NCI-H510A (cell line): ENCODE measurements at places on chromosomes 11 and 22.

DNA sequence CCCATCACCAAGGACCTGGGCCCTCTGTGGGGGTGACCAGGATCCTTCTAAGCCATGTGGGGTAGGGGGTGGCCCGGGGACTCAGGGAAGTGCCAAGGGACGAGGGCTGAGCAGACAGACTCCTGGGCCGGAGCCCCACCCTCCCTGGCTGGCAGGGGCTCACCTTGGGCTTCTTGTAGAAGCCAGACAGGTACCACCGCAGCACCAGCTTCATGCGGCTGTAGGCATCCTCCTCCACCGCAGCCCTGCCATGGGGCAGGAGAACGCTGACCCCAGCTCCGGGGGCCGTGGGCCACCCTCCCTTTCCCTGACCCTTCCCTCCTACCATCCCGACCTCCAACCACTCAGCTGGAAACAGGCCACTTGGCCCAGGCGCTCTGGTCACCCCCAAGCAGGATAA is 45.9 kb upstream of the CARS1 start:
- DNase-seq, result no peak

DNA sequence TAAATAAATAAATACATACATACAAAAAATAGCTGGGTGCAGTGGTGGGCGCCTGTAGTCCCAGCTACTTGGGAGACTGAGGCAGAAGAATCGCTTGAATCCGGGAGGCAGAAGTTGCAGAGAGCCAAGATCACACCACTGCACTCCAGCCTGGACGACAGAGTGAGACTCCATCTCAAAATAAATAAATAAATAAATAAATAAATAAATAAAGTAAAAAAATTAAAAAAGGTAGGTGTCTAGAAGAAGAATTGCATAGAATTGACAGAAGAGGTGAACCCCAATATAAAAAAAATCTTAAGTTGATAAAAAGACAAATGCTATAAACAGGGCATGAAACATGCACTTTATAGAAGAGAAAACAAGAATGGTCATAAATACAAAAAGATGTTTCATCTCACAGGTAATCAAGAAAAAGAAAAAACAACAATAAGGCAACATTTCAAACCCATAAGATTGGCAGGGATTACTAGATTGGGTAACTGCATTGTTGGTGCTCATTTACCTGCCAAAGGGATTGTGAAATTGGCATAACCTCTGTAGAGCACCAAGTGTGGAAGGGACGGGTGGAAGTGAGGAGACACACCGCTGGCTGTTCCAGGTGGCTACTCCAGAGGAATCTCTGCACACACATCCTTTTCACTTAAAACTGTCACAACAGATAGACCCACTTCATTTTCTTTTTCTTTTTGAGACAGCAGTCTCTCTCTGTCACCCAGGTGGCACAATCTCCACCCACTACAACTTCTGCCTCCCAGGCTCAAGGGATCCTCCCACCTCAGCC is 44.7 kb downstream of the NF2 start:
- no peak for DNase-seq

DNA sequence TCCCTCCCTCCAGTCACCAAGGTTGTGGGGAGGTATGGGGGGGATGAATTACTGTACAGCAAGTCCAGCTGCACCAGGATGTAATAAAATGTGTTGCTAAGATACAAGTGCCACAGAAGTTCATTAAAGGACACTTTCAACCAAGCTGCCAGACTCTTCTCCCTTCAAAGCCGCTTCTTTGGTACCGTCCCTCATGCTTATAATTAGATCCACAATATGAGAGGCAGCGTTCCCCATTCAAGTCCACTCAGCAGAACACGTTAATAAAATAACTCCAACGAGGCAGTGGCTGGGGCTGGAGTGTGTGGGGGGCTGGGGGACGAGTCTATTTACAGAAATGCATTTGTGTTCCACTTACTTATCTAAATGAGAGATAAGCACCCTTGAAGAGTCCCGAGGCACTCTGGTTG is 14.7 kb downstream of the PHF21B start:
- peak; percentile 66 for DNase-seq

DNA sequence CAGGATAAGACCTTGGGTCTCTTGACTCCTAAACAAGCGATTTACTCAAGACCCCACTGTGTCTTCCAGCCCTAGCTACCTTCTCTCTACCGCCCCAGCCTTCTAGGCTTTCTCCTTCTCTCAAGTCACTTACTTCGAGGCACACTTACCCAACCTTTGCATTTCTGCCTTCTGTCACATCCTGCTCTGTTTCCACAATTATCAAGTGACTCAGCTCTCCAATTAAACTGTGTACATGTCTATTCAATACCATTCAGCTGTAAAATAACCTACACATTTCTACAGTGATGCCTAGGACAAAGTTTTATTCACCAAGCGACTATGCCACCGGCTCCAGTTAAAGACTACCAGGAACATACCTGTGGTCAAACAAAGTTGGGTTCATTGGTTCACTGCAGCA is 69.0 kb downstream of the LARGE1 start:
- DNase-seq, result no peak

GRCh38 chr11:27408246-27408800 is 45.3 kb upstream of the CCDC34 start:
- no peak for DNase-seq

DNA sequence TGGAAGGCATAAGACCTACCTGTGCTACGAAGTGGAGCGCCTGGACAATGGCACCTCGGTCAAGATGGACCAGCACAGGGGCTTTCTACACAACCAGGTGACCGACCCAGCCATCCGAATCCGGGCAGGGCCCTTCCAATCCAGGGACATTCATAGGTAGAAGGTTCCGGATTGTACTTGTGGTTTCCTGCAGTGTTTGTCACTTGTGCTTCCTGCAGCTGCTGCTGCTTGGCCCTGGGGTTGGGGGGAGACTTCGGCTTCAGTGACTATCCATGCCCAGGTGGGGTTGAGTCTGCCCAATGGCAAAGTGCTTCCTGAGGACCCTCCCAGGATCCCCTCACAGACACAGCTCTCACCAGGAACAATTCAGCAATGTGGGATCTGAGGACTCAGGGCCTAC is 2.2 kb downstream of the APOBEC3A start:
- no peak for DNase-seq

DNA sequence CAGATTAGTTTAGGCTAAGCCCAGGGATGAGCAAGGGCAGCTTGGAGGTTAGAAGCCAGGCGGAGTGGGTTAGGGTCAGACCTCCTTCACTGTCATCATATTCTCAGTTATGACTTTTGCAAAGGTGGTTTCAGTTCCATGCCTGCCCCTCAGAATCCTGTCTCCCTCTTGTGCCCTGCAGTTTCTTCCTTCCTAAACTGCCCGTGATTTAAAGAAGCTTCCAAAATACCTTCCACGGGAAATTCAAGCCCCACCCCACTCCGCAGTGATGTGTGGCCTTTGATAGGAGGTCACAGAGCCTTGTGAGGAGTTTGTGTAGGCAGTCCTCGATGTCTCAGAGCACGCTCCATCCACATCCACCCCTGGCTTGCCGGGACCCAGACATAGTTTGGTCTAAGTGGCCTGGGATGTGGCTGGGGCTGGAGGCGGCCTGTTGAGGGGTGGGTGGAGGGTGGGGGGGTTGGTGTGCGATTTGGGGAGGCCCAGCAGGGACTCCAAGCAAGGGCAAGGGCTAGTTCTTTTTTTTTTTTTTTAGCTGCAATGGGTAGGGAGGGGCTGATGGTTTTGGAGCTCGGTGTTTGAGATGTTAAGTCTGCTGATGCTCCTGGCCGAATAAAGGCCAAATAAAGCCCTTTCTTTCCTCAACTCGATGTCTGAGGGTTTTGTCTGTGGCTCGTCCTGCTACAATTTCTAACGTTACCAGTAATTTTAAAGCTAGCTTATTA is 1.6 kb upstream of the IFITM1 start:
- DNase-seq, result no peak

DNA sequence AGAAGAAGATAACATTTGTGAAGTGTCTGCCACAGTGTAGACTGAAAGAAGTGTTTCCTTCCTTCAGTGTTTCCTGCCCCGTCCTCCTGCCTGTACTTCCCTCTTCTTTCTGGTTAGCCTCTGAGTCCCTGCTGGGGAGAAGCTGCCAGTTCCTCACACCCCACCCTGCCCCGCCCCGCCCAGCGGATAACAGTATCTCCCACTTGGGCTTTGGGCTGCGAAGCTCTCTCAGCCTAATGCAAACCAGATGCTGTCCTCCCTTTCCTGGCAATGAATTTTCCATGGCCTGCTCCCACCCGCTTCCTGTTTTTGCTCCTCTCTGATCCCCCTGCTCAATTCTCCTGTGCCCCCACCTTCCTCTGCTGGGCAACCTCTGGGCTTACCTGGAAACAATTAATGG is 5.2 kb upstream of the RAB3IL1 start:
- DNase-seq, result no peak

DNA sequence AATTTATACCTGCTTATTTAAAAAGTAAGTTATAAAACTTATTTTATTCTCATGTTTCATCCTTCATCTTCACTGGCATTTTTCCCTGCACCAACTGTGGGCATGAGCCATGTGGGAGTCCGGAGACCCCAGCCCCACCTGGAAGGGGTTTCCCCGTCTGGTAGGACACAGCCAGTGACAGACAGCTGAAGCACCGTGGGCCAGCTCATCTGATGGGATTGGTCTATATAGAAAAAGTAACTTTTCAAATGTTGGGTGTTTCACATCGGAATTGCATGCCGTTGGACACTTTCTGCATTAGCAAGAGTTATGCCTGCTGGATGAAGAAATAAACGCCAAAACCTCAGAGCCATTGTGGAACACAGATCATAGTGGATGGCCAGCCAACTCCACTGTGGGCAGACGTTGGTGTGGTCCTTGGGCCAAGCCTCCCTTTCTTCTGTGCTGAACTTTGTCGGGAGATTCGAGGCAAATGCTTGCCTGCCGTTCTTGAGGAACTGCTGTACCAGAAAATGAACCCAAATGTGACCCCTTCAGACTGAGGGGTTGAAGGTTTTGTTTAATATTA is 1329.3 kb downstream of the TBC1D22A start:
- DNase-seq, result no peak

DNA sequence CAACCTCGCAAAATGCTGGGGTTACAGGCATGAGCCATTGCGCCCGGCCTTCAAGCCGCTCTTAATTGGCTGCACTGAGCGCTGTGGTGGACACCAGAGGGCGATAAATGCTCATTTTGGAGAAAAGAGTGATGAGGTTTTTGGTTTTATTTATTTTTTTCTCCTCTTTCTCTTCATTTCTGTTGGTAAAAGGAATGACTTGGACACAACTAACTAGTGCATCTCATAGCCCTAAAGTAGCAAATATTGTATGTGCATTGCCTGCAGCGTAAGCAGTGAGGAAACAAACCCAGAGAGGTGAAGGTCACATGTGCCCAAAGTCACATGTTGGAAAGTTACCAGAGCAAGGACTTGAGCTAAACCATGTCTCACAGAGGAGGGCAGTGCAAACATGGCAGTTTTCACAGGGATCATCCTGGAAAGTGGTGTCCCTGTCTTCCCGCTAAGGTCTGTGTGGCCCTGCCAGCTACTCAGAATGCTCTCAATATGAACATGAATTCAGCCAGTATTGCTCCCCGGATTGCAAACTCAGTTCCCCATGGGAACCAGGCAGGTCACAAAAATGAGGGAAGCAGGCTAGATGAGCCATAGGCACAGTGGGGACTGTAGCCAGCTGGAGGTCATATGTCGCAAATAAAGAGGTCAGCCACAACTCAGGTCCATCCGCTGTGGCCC is 8.6 kb upstream of the CD82 start:
- DNase-seq, result no peak

DNA sequence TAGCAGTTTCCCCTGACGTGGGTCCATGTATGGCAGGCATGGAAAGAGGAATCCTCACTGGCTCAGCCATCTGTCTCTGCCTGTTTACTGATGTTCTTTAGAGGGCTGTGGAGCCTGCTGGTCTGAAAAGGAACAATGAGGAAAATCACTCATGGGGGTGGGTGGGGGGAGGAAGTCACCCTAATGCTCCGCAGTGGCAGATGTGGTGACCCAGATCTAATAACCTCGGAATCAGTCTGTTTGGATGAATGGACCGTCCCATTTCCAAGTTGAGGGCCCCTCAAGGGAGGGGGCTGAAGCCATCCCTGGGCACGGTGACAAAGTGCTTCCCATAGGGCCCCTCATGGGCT is 4.4 kb downstream of the BCR start:
- no peak for DNase-seq

DNA sequence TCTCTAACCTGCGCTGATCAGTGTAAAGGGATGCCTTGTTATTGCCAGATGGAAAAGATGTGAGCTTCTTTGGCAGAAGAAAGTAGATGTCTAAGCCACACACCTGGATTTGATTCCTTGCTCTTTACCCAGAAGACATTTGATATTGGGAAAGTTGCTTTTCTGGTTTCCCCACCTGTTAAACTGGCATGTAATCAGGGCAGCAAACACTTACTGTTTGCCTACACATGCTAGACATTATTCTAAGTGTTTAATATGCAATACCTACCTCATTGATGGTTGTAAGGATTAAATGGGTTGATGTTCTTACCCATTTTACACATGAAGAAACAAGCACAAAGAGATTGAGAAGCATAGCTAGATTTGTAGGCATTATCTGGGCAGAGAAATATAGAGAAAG is 16.6 kb downstream of the ASRGL1 start:
- DNase-seq, result peak; percentile 60

DNA sequence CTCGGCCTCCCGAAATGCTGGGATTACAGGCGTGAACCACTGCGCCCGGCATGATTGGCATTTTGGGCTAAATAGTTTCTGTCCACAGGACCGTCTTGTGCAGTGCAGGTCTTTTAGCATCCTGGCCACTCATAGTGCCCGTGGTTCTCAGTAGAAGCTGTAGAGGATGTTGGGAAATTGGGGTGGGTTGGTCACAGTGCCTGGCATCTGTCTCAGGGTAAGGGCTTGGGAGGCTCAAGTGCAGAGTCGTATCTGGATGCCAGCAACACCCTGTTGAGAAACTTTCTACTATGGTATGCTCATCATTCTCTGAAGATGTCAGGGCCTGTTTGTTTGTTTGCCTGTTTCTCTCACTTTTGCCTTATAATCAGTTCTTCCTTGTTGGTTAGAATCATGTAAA is 21.9 kb downstream of the UBE2L3 start:
- DNase-seq, result no peak

DNA sequence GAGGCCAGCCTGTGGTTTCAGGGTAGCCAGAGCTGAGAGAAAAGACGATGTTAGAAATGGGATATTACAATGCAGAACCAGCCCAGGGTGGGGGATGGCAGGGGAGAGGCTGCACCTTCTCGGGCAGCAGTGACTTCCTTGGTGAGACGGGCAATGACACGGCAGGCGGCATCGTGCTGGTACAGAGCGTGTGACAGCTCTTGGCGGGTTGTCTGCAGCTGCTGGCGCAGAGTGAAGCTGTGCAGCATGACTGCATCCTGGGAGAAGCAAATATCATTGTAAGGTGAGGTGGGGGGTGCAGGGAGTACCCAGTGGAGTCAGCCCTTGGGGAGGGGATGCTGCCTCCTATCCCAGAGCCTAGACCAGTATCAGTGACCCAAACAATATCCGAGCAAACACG is 3.8 kb downstream of the PRPF19 start:
- DNase-seq, result no peak

GRCh38 chr22:17637490-17638181 is 921 bp upstream of the BCL2L13 start:
- no peak for DNase-seq

GRCh38 chr22:40463017-40463631 is 92.7 kb downstream of the SGSM3 start:
- no peak for DNase-seq

GRCh38 chr11:2555891-2556290 is 111.1 kb downstream of the KCNQ1 start:
- no peak for DNase-seq

GRCh38 chr22:29716814-29717545 is 2.8 kb upstream of the CABP7 start:
- no peak for DNase-seq
